Immature natural killer cell (primary cell): ENCODE measurements at places on chromosomes 16 and 17. TPM values are rescaled to one million over a fixed set of nuclear protein-coding genes. Genes with fewer than 3 reads are reported as not detected.

TBC1D3E gene
- not detected for polyA plus RNA-seq

GUCY2D gene
- polyA plus RNA-seq: not detected

ALOXE3 gene
- not detected for polyA plus RNA-seq

TSPAN10 gene
- polyA plus RNA-seq: 0.48 TPM

E4F1 gene
- 8.4 TPM for polyA plus RNA-seq

SSTR5 gene
- not detected for polyA plus RNA-seq

SHISA9 gene
- not detected for polyA plus RNA-seq

GGT6 gene
- polyA plus RNA-seq: not detected

ACSM5 gene
- not detected for polyA plus RNA-seq

GRCh38 chr17:29760279-29761039 is 137.7 kb upstream of the CORO6 start:
- peaks cover 59% of the 10 kb centered on the region for H3K4me1 ChIP-seq
- H3K27ac ChIP-seq: peak overlapping the region; percentile 95
- peak overlapping the region; percentile 90 for H3K4me3 ChIP-seq
- H3K36me3 ChIP-seq: no peaks in the 10 kb centered on the region

DNA sequence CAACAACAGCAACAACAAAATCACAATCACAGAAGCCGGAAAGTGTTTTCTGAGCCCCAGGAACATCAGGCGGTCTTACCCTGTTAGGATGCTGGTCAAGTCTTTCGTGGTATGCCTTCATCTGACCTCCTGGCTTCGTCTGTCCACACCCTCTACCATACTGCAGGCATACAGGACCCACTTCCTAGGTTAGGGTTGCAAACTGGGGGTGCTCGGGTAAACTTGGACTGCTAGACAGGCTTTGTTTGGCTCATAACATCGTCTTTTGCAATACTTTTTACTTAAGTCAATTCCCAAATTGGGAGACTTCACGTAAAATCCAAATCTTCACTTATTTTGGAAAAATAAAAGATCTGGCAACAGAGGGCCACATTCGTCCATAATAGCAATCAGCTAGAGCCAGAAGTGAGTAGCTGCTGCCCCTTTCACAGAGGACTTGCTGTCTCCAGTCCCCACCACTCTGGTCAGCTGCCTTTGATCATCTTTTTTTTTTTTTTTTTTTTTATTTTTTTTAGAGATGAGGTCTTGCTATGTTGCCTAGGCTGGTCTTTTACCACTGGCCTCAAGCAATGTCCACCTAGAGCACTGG is 30.0 kb downstream of the CHD9 start:
- DNase-seq: no peak
- peaks cover 12% of the 10 kb centered on the region for H3K4me1 ChIP-seq
- no peaks in the 10 kb centered on the region for H3K27me3 ChIP-seq
- peaks cover 20% of the 10 kb centered on the region for H3K36me3 ChIP-seq

DNA sequence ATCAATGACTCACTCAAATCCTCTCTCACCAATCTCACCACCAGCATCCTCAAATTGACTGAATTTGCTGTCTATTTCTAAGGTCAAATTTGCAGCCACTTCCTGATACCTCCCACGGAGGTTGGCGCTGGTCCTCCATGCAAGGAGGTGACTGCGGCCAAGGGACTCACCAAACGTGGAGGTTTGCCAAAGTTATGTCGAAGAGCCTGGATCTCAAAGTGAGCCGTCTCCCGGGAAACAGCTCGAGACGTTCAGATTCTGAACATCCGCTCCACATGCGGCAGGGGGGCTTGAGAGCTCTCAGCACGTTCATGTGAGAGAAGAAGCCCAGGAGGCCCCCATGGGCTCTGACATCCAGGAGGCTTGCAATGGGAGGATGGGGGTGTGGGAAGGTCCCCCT is 22.6 kb downstream of the LGALS3BP start:
- no peaks in the 10 kb centered on the region for H3K4me1 ChIP-seq
- no peak overlapping the region for H3K4me3 ChIP-seq
- H3K27me3 ChIP-seq: peaks cover 6% of the 10 kb centered on the region
- no peaks in the 10 kb centered on the region for H3K36me3 ChIP-seq
- H3K27ac ChIP-seq: no peak overlapping the region

- no peak for DNase-seq
- peaks cover 1% of the 10 kb centered on the region for H3K27me3 ChIP-seq
- H3K36me3 ChIP-seq: no peaks in the 10 kb centered on the region
- H3K4me3 ChIP-seq: no peak overlapping the region
- no peak overlapping the region for H3K27ac ChIP-seq
These were observed 58.8 kb downstream of the TBX4 start for GRCh38 chr17:61510991-61511390.

DNA sequence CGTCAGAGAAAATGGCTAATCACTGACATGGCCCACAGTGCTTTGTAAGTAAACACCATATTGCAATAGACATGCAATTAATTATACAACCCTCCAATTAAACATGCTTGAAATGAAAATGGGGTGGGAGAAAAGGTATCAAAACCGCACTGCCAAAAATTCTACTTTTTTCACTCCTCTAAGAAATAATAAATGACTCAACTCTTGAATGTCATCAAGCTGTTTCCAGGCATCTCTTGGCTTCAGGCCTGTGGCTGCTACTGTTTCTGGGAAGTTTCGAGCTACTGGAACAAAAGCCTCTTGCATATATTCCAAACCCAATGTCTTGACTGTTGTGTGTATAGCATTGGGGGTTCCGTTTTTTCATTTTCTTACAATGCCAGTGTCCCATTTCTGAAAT is 412.6 kb downstream of the RBFOX1 start:
- no peaks in the 10 kb centered on the region for H3K4me1 ChIP-seq
- H3K36me3 ChIP-seq: no peaks in the 10 kb centered on the region
- H3K27me3 ChIP-seq: peaks cover 2% of the 10 kb centered on the region
- no peak overlapping the region for H3K27ac ChIP-seq
- no peak overlapping the region for H3K4me3 ChIP-seq

DNA sequence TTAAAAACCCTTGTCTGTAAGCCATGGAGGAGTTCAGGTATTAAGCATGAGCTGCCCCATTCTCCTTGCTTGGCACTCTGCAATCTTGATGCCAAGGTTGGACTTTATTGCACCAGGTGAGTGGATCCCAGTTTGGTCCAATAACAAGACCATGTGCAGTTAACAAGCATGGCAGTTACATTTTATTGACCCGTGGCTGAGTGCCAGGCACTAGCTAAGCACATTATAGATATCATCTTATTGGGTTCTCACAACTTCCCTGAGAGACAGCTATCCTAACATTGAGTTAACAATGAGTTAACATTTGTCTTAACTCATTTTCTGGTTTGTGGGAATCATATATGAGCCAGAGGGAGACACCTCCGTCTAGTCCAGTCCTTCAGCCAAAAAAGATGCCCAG is 21.8 kb downstream of the LYRM9 start:
- no peak overlapping the region for H3K4me3 ChIP-seq
- H3K27ac ChIP-seq: no peak overlapping the region
- H3K4me1 ChIP-seq: no peaks in the 10 kb centered on the region

DNA sequence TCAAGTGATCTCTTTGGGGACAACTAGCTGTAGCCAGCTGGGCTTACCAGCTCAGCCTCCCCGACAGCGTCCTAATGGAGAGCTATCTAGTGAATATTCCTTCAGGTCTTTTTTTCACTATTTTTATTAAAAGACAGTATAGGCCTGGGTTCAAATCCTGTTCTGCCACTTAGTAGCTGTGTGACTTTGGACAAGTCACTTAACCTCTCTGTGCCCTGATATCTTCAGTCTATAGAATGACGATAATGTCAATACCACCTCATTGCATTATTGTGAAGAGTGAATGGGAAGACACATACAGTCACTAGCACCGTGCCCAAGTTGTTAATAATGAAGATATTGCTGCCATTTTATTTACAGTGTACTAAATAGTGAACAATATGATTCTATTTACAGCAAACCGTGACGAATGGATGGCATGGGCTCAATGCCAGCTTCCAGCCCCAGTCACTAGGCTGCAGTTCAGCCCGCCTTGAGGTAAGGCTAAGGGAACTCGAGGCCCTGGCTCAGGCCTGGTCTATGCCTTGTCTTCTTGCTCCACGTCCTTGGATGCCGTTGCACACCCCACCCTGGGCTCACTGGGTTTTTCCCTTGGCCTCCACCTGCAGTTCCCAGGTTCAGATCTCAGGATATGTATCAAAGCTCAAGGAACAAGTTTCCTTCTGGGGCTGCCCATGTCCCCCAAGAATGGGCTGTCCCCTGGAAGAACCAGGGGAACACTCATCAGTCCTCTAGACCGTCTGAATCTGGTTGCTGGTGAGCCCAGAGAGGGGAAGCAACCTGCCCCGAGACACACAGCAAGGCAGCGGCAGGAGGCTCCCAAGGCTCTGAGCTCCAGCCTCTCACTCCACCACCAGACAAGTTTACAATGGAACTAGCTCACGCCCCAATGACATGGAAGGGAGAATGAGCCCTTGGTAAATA is 95.4 kb upstream of the TNRC6C start:
- H3K27me3 ChIP-seq: peaks cover 9% of the 10 kb centered on the region
- peak overlapping the region; percentile 92 for H3K4me3 ChIP-seq
- H3K27ac ChIP-seq: peak overlapping the region; percentile 95
- no peak for DNase-seq

DNA sequence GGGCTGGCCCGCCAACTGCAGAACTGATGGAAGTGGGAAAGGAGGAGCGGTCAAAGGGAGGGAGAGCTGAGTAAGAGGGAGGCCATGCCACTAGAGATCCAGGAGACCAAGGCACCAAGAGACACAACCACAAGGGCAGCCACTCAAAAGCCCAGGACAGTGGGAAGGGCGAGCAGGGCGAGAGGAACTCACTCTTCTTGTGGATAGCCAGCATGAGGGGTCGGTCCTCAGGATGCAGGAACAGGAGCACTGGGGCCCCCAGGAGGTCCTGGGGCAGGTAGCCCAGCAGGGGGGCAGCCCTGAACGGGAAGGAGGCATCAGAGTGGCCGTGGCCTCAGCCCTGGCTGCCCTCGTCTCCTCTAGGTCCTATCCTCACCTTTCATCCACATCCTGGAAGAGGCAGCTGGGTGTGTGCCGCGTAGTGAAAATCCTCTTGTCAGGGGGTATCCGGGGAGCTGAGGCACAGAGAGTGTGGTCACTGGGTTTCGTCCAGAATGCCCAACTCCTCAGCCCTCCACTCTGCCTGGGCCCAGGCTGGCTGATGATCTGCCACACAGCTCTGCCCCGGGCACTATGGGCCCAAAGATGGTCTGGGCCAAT is 4.3 kb downstream of the PER1 start:
- no peak overlapping the region for H3K4me3 ChIP-seq
- peaks cover 55% of the 10 kb centered on the region for H3K27me3 ChIP-seq
- peaks cover 4% of the 10 kb centered on the region for H3K36me3 ChIP-seq
- peak overlapping the region; percentile 42 for H3K27ac ChIP-seq

DNA sequence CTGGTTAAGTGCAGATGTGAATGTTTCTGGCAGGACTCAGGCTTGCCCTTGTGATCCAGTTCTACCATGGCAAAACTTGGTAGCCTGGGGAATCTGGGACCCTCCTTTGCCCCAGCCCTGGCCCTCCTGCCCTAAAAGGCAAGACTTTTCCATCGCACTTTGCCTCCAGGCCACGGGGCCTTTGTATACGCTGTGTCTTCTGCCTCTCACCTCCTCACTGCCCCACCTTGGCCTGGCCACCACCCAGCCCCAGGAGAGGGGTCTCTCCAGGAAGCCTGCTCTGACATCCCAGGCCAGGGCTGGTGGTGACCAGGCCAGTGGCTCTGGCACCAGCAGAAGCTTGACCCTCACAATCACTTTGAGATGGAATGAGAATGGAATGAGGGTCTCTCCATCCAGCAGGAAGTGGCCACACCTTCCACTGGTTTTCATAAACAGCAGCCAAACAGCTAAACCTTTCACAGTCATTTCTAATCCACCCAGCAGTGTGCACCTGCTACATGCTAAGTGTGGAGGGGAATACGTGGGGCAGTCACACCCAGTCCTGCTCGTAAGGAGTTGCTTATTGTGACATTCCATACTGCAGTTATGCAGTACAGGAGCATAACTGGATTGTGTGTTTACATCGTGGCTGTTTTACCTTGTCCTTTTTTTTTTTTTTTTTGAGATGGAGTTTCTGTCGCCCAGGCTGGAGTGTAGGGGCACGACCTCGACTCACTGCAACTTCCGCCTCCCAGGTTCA is 1.6 kb upstream of the MRPL38 start:
- H3K36me3 ChIP-seq: no peaks in the 10 kb centered on the region
- H3K27me3 ChIP-seq: no peaks in the 10 kb centered on the region
- peak overlapping the region; percentile 41 for H3K4me3 ChIP-seq
- peaks cover 6% of the 10 kb centered on the region for H3K4me1 ChIP-seq
- DNase-seq: no peak

DNA sequence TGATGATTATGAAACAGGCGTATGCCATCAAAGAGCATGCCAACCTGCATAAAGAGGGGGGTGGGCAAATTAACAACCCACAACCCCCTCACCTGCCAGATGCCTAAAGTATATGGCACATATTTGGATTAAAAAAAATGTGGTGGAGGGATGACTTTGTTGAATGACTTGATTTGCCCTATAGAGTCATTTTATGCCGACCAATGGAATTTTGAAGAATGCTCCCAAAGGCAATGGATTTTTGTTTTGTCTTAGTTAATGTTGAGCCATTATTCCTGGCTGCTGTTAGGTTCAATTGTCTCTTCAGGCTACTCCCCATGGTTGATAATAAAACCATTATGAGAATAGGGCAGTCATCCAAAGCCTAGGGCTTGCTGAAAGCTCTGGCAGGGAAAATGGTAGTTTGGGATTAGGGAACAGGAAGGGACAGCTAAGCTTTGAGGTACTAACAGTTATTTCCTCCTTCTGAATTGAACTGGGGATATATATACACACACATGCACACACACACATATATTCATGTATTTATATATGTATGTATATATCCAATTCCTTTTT is 5.8 kb upstream of the CHCT1 start:
- H3K4me1 ChIP-seq: peaks cover 4% of the 10 kb centered on the region
- no peak overlapping the region for H3K27ac ChIP-seq
- no peak for DNase-seq
- no peak overlapping the region for H3K4me3 ChIP-seq
- no peaks in the 10 kb centered on the region for H3K36me3 ChIP-seq
- H3K27me3 ChIP-seq: peaks cover 8% of the 10 kb centered on the region

DNA sequence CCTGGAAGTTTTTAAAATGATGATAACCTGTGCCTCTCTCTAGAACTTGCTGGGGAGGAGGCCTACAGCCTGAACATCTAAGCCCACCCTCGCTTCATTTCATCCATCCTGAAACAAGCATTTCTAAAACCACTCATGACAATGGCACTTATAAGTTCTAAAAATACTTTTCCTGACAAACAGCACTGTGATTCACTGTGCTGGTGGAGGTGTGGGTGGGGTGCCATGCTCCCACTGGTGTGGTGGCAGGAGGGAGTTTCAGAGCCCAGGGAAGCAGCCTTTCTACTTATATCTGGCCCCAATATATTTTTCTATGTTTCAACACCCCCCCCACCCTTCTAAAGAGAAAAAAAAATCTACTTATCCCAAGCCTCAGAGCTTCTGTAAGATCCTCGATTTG is 52.6 kb downstream of the RAB11FIP4 start:
- H3K27ac ChIP-seq: no peak overlapping the region
- no peaks in the 10 kb centered on the region for H3K4me1 ChIP-seq
- H3K27me3 ChIP-seq: peaks cover 1% of the 10 kb centered on the region

DNA sequence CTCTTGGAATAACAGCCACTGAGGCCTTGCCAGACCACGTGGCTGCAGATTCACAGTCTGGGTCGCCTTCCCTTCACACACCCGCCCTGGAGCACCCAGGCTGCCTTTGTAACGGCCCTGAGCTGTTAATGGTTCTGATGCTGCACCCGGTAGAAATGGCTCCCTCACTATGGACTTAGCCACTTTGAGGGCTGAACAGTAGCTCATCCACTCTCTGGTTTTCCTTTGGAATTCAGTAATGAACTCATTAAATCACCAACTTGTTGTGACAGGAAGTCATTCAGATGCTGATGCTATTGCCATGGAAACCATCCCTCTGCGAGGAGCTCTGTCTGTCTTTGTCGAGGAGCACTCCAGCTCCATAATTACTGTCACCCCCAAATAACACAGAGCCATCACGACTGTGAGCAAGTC is 59.2 kb downstream of the CDK5R1 start:
- no peak overlapping the region for H3K4me3 ChIP-seq
- H3K36me3 ChIP-seq: no peaks in the 10 kb centered on the region
- no peak for DNase-seq
- H3K27me3 ChIP-seq: no peaks in the 10 kb centered on the region
- no peak overlapping the region for H3K27ac ChIP-seq
